ENCODE measurements at places on chromosomes 3 and 15. TPM values are rescaled to one million over a fixed set of nuclear protein-coding genes. Genes with fewer than 3 reads are reported as not detected.

DNA sequence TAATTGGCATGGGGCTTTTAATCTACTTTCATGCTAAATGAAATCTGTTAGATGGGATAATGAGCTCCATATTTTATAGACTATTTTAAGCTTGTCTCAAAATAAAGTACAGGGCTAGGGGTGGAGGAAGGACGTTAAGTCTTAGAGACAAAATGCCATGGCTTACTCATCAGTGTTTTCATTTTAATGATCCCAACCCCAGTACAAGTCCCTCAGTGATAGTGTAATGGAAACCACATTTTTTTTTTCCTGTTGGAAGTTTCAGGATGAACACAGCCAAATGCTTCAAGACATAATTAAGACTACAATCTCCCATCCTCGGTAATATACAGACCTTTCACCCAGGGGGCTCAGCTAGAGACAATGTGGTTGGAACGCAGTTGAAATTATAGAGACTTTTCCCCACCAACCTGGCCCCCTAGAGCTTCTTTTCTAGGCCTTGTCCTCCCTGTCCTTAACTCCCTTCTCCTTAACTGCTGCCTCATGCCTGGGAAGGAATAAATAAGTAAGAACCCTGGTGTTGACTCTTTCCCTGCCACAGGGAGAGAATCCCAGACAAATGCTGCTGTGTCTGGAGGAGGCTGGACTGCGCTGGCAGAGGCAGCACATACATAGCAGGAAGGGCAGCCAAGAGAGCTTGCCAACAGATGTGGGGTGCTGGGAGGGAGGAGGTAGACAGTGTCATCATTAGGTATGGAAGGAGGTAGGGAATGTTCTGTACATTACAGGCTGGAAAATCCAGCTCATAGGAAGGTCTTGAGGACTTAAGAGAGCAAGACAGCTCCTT lies 115.4 kb upstream of the ROPN1 start:
- H3K4me1 ChIP-seq: no peaks in the 10 kb centered on the region
- peak overlapping the region; percentile 67 for H3K27ac ChIP-seq
- no peak overlapping the region for H3K4me3 ChIP-seq
- DNase-seq: peak; percentile 22
- H3K36me3 ChIP-seq: no peaks in the 10 kb centered on the region

DNA sequence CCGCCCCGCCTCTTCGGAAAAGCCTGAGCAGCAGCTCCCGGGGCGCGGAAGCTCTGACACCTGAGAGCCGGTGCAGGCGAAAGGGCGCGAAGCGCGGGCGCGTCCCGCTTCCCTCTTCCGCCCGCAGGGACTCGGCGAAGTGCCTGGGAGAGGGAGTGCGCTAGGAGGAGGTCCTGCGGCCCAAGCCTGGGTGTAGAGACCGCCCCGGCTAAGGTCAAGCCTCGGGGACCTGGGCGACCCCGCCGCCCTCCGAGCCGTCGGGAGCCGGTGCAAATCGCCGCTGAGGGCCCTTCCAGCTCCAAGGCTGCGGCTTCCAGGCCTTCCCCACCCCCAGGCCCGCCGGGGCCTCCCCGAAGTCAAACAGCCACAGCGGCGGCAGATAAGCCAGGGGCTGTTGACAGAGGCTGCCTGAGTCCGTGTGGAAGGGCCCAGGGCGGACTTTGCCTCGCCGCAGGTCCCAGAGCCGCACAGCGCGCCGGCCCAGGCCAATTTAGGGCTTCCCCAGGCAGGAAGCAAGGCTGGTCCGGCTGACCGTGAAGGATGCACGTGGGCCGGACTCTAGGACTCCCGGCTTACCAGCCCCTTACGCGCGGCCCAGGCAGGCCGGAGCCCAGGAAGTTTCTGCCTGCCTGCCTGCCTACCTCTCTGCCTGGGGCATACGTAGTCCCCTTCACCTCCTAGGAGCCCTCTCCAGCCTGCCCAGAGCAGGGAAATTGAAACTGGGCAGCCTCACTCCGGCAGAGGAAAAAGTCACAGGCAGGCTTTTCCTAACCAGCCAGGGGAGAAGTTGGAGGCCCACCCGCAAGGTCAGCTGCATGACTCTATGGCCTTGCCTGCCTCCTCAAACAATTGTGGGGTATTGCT lies 2.3 kb downstream of the ITPKA start:
- no peak overlapping the region for H3K4me3 ChIP-seq
- peaks cover 10% of the 10 kb centered on the region for H3K4me1 ChIP-seq

DNA sequence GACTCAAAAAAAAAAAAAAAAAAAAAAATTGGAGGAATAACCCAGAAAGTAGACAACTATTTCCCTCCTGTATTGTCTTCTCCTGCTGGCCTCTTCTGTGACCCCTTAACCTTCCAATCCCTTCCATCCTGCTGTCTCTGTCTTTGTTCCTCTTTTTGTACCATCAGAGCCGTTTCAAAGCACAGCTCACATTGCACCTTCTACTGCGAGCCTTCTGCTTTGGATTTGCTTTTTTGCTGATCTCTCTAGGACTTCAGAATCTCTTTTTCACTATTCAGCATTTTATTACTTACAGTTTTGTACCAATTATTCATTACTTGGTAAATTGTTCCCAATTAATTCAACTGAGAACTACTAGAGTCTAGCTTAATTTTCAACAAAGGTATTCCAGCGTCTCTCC lies 284.0 kb upstream of the TBL1XR1 start:
- H3K36me3 ChIP-seq: no peaks in the 10 kb centered on the region
- peaks cover 5% of the 10 kb centered on the region for H3K4me1 ChIP-seq
- H3K27me3 ChIP-seq: no peaks in the 10 kb centered on the region
- DNase-seq: no peak

GRCh38 chr3:172478116-172478515 lies 29.9 kb upstream of the GHSR start:
- no peaks in the 10 kb centered on the region for H3K36me3 ChIP-seq
- no peaks in the 10 kb centered on the region for H3K27me3 ChIP-seq
- H3K27ac ChIP-seq: no peak overlapping the region

DNA sequence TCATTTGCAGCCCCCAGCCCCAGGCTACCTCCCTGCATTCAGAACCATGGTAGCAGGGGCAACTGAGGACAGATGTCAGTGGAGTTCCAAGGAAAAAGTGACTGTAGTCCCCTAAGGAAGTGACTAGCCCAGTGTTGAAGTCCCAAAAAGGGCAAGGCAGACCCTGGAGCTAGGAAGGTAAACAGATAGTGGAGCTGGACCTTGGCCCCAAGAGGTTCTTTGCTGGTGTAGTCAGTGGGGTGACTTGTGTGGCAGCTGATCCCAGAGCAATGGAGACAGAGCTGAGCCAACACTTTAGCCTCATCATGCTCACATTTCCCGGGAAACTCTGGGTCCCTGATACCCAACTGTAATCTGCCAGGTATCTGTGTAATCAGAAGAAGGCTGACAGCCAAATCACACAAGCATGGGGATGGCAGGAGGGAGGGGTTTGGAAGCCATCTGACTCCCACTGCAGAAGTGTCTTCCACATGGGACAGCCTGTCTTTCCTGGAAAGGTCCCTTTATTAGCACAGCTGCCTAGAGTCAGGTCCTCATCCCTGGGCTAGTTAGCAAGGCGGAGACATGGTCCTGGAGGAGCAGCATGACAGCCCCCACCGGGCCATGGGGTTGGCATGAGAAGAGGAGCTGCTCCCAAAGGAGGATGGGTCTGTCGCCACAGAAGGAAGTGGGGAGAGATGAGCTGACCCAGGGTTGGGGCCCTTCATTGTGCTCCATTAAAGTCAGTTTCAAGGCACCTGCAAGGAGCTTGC lies 39.8 kb downstream of the PXYLP1 start:
- no peaks in the 10 kb centered on the region for H3K36me3 ChIP-seq
- H3K27ac ChIP-seq: no peak overlapping the region
- H3K4me3 ChIP-seq: no peak overlapping the region

DNA sequence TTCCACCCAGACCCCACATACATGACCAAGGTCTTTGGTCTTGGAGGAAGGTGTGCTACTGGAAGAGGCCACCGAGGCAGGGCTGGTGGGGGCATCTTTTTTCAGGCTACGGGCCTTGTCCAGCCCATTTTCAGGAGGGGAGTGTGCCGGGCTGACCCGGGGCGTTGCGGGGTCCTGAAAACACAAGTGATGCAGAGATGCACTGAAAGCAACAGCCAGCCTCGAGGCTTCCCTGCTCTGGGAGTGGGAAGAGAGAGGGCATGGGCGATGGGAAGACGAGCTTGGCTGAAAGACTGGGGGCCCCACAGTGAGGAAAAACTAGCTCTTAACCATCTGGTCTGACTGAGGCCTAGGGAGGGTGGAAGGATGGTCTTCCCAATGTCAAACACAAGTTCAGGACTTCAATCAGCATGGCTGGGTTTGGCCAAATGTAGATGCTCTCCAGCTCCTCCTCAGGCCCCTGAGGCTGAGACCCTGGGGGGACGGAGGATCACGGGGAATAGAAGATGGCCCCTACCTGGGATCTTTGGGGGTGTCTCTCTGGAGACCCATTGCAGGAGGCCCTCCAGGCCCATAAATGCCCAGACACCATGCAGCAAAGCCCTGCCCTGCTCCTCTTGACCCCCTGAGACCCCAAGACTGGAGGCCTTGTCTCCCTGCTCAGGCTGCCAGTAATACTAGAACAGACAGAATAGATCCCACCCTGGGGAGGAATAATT lies 38.9 kb downstream of the TLE3 start:
- H3K27me3 ChIP-seq: no peaks in the 10 kb centered on the region
- no peaks in the 10 kb centered on the region for H3K36me3 ChIP-seq
- H3K4me3 ChIP-seq: no peak overlapping the region
- no peak overlapping the region for H3K27ac ChIP-seq

- H3K27ac ChIP-seq: peak overlapping the region; percentile 32
- no peaks in the 10 kb centered on the region for H3K27me3 ChIP-seq
- H3K36me3 ChIP-seq: no peaks in the 10 kb centered on the region
- peaks cover 7% of the 10 kb centered on the region for H3K4me1 ChIP-seq
- H3K4me3 ChIP-seq: no peak overlapping the region
These were observed 65.6 kb upstream of the MYZAP start for GRCh38 chr15:57526076-57526475.

Gene EFCC1
- 5.2 TPM for total RNA-seq

Gene CPEB1
- total RNA-seq: 3.5 TPM

Gene TMEM212
- total RNA-seq: 1.2 TPM

Gene HIGD2B
- not detected for total RNA-seq

All from uterus (tissue), 4 donors.